ENCODE measurements at places on chromosomes 3 and 15.

DNA sequence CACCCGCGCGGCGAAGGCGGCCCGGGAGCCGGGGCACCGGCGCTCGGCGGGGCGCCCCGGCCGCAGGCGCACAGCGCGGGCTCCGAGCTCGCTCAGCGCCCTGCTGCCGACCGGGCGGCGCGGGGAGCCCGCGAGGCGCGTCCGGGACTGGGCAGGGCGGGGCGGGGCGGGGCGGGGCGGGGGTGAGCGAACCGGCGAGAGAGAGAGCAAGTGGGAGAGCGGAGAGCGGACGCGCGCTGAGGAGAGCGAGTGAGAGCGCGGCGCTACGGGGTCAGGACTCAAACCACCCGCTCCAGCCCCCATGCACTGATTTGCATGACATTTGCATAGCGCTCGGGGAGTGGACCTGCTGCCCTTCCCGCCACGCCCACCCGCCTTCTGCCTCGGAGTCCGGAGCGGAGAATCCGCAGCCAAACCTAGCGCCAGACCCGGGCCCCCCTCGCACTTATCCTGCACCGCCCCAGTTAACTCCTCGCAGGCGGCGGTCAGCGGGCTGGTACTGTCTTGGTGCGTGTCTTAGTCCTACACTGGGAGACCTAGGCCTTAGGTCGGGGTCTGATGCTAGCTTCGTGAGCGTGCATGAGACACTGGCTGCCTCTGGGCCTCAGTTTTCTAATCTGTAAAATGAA, at the start of gene MYLK:
TSS of gene MYLK (minus strand) at position 130 of the 629 bp plus-strand sequence. CDS start 90,491 bp downstream, outside the sequence.
- peak; percentile 30 for DNase-seq

- DNase-seq = no peak
Measured at GRCh38 chr3:31529421-31529820, 3.3 kb upstream of the STT3B start.

DNA sequence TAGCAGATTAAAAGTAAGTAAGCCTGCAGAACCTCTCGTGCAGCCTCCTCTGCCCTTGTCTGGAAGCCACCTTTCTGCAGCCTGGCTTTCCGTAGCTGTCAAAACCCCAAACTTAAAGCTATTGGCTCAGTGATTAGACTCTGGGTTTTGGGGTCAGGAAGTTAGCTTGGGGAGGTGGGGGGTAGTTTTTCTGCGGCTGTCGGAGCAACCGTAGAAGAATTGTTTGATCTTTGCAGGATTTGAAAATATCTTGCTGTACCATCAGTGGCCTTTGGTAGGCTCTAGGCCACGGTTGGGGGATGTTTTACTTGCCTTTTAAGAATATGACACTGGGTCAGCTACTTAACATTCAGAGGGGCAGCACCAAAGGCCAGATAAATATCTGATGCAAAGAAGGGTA, 88.4 kb upstream of the RASGRP1 start:
- peak; percentile 89 for DNase-seq

- DNase-seq = no peak
Measured at GRCh38 chr3:94405258-94406035, 342.6 kb downstream of the NSUN3 start.

DNA sequence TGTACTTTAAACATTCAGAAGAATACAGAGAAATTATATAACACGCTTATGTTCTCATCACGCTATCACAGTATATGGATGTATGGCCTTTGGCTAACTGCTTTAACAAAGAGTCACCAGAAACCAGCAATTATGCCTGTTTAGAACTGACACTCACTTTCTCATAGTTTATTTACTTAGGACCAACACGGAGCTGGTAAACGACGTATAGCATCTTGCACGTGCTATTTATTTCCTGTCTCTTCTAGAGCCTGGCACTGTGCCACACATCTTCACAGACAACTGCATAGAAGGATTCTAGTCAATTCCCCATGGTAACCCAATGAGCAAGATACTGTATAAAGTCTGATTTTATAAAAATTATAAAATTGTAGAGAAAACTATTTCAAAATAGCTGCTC, 43.6 kb downstream of the TBC1D2B start:
- peak; percentile 74 for DNase-seq

- no peak for DNase-seq
Measured at GRCh38 chr15:82304778-82305090, 42.1 kb downstream of the SAXO2 start.

DNA sequence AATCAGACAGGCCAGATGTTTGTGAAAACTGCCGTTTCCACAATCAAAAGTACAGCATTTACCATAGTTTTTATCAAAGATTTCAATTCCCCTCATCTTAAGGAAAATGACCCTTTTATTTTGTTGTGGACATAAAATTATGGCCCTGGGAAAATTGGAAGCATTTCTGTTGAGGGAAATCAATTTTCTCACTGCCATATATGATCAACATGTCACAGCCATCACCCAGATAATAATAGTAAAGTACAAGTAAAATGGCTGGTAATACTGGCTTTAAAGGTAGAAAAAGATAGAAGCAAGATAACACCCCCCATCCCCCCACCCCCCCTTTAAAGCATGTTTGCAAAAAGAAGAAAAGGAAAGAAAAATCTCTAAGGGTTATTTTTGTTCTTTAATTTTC, 311.7 kb downstream of the WDR72 start:
- no peak for DNase-seq

- peak; percentile 91 for DNase-seq
Measured at GRCh38 chr15:40357723-40358470, at the start of gene DISP2. TSS of gene DISP2 (plus strand) at chr15:40358219. CDS start at chr15:40358322, 103 bp downstream.

DNA sequence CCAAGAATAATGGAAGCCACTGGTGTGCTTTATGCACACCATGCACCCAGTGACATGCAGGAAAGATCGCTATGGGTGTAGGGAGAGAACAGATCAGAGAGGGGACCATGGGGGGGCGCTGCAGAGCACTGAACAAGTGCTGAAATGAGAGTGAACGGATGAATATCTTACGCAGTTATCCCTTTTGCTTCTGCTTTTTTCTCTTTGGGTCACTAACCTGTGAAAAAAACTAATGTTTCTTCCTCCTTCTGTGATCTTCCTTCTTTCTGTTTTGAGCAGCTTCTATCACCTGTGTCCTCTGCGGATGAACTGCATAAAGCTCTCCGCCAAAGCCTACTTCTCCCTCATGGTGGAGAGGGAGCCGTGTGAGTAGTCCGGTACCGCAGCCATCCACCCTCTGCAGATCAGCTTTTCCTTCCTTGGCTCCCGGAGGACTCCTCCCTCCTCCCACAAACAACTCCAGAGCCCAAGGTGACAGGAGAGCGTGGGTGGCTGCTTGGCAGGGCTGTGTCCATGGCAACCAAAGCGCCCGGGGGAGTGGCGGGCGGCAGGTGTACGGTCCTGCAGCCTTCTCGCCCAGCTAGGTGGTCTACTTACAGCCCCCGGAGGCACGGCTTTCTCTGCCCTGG, 106.2 kb downstream of the DGKG start:
- DNase-seq = no peak

DNA sequence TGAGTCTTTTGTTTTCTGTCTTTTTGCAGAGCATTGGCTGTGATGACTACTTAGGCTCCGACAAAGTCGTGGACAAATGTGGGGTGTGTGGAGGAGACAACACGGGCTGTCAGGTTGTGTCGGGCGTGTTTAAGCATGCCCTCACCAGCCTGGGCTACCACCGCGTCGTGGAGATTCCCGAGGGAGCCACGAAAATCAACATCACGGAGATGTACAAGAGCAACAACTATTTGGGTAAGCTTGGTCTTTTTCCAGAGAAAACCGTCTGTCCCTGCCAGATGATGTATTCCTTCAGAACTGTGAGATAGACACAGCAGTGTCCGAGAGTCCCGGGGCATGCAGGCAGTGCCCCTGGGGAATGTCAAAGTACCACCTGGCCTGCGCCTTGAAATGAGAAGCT, 149.9 kb upstream of the NR2E3 start:
- no peak for DNase-seq

- DNase-seq = no peak
Measured at GRCh38 chr3:131812433-131812832, 222.4 kb downstream of the CPNE4 start.

GRCh38 chr15:45399381-45400212, 21.3 kb upstream of the GATM start:
- peak; percentile 54 for DNase-seq

GRCh38 chr15:34620814-34621213, 37.4 kb upstream of the GOLGA8B start:
- DNase-seq = no peak

- no peak for DNase-seq
Measured at GRCh38 chr3:81871358-81872155, 110.1 kb upstream of the GBE1 start.

GRCh38 chr3:113212150-113212843, 940 bp downstream of the BOC start:
- no peak for DNase-seq

- no peak for DNase-seq
Measured at GRCh38 chr15:77475898-77476297, 55.2 kb downstream of the HMG20A start.

DNA sequence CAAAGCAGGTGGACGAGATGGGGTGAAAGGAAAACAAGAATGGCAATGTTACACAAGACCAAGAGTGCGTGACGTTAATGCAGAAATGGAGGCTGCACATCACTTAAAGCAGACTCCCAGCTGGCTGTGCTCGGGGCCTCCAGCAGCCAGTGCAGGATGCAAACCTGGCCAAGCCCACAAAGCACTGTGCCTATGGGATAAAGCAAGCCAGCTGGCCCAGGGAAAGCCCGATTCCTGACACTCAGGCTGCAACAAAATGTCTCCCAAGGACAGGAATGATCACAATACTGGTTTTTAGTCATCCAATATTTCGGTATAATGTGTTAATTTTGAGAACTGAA, 86.2 kb downstream of the SEC22A start:
- no peak for DNase-seq

GRCh38 chr15:37103475-37104423, 3.4 kb upstream of the MEIS2 start:
- DNase-seq = no peak

DNA sequence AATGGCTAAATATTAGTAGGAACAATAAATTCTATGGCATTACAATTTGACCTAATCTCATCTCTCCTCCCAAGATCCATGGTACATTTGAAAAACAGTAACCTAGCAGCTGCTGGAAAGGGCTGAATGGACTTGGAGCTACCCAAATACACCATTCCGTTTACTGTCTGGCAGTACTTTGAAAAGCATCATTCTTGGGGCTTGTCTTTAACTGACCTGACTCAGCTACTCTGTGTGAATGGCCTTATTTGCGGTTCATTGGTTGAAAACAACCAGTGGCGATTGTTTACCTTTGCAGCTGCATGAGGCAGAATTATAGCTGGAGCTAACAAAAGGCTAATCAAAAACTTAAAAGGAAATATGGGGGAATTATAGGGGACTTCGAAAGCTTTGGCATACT, 311.2 kb upstream of the MCTP2 start:
- no peak for DNase-seq

DNA sequence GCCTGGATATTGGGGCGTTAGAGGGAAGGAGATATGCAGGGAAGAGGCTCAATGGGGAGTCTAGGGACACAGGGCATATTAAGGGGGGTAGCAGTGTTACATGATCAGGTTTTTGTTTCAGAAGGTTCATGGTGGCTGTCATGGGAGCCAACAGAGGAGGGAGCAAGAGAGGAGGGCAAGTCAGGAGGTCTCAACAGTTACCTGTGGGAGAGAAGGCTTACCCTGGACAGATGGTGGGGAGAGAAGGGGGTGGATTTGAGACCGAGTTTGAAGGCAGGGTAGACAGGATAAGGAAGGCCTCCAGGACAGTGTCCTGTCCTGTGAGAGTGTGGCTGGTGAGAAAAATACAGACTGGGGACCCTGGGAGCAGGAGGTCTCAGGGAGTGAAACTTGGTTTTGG, 3.8 kb upstream of the WNT7A start:
- DNase-seq = no peak

GRCh38 chr15:91186904-91187656, 87.0 kb downstream of the SV2B start:
- no peak for DNase-seq

- DNase-seq = no peak
Measured at GRCh38 chr3:188092648-188093047, 61.3 kb upstream of the LPP start.

DNA sequence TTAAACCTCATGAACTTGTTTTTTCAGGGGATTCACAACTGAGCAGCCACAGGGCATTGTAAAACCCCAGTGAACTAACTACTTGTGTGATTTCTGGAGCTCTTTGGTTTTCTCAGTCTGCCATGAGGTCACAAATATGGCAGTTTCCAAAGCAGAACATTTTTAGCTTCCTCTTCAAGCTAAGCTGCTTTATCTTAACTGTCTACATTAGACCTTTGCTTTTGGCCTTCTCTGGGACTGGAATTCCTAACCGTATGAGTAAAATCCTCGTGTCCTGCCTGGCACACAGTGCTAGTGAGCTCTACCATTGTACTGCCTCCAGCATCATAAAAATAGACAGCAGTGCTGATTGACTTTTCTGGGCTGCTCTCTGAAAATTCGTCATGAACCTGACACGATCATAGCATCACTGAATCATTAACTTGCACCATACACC, 22.1 kb downstream of the CDIN1 start:
- DNase-seq = no peak

GRCh38 chr3:59540241-59540640, 490.4 kb upstream of the CFAP20DC start:
- no peak for DNase-seq

DNA sequence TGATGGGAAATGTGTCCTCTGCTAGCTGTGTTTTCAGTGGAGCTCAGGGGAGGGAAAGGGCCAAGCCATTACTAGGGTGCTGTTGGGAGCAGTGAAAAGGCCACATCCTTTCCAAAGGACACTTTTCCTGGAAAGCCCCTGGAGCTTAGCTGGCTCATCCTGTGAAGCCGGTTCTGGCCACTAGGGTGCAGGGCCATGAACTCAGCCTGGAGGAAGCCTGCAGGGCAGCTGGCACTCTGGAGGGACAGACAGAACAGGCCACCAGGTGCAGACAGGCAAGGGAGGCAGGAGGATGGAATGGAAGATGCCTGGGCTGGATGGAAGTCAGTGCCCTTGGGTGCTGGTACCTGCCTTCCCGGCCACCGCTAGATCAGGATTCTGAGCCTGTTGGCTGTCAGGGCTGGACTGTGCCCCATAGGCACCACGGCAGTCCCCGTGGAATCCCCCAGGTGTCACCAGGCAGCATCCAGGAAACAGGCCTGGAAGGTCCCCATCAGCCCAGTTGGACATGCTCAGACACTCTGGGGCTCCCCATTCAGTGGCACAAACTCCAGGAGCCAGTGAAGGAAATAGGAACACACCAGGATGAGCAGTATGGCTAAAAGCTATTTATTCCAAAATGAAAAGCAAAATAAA, 76.2 kb upstream of the C2CD4B start:
- DNase-seq = no peak

DNA sequence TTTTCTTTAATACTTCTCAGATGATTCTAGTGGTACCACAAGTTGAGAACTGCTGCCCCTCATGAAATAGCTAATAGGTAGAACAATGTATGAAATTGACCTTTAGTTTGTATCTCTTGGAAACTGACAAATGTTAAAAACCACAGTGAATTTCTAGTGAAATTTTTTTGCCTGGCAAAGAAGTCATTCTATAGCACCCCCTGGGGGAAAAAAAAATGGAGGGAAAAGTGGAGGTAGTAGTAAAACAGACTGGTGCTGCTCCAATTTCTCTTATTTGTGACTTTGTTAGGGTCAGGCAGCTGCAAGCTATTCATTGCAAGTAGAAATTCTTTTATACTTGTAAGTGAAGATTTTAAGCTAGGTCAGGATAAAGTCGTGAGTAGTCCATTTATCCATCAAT, 605.0 kb downstream of the NLGN1 start:
- DNase-seq = no peak
